Eye (tissue), 1 donor: ENCODE measurements at places on chromosomes 5 and 9.
A peak's percentile ranks its signal among the peaks of the same experiment; 100 is the strongest.

- DNase-seq, result no peak
Measured at GRCh38 chr5:171684169-171684568, 101.4 kb upstream of the SMIM23 start.

DNA sequence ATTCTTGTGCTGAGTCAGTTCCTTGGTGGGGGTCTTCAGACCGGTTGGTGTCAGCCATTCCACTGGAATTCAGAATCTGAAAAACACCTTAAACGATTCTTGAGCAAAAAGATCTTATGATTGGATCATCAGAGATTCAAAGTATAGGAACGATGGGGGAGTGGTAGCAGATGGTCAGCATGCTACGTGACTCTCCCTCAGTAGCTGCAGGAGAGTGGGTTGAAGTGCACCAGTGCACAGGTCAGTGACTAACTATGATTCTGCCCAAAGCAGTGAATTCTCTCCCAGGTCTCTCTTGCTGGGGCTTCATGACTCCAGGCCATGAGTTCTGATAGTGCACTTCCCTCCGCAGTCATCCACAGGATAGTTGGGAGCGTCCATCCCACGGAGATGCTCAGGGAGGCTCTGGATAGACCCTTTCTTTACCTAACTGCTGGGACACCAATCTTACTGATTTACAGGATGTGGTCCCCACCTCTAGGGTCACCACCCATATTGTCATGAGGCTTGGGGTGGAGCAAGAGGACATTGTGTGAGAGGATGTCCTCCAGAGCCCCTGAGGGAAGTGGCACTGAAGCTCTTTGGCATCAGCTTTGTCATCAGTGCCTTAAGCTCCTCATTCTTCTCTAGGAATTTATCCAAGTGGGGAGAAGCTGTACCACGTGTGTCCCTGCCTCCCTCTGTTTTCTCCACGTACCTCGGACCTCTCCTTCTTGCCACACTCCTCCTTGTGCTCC is 62.0 kb downstream of the RASGRF2 start:
- no peak for DNase-seq

DNA sequence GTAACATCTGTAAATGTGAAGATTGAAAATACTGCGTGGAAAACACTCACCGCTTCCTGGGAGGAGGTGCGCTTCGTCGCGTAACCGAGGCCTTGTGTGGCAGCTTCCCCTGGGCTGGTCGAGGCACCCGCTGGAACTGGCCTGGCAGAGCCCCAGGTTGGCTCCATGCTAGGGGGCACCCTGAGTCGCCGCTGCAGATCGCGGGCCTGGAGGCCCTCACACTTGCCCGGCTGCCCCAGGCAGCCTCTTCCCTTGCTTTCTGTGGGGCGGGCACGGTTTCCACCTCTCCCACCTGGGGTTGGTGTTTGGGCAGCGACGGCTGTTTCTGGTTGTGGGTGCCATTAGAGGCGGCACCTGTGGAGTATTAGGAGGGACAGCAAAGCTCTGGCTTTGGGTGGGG is 852 bp downstream of the ZNF354C start:
- no peak for DNase-seq

- DNase-seq, result no peak
Measured at GRCh38 chr9:131999692-132000551, 79.7 kb downstream of the MED27 start.

DNA sequence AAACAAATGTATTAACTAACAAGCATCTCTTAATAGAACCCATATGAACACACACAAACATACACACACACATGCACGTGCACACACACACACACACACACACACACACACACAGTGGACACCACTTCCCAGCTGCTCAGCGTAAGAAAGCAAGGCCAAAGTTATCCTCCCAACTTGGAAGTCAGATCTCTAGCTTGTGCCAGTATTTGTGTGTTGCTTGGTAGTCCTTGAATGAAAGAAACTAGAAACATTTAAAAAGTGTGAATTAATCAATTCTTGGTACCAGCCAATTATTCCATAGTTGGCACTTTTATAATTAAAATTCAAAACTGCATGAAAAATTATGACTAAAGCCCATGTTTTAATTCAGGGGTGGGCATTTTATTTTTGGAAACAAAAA is 178.1 kb downstream of the TMEM161B start:
- DNase-seq, result no peak

GRCh38 chr5:31452314-31452713 is 79.6 kb downstream of the DROSHA start:
- no peak for DNase-seq

GRCh38 chr9:70044490-70045307 is 1.1 kb downstream of the MAMDC2 start:
- peak; percentile 61 for DNase-seq

DNA sequence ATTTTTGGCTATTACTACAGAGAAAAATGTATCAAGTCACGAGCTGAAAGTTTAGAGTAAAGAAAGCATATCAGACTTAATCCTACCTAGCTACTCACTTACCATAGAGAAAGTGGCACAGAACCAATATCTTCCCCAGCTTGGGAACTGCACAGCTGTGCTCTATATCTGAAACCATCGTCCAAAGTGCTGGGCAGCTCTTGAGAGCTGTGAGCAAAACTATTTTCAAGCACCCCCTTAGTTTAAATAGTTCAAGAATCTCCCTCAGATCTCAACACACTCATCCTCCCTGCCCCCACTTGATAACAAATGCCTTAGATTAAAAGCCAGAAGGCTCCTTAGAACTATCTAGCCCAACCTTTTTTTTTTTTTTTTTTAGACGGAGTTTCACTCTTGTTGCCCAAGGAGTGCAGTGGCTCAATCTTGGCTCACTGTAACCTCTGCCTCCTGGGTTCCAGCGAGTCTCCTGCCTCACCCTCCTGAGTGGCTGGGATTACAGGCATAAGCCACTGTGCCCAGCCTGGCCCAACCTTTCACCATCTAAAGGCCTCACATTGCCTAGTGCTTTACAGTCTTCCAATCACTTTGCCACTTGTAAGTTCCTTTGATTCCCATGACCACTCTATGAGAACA is 94.2 kb upstream of the APC start:
- no peak for DNase-seq

GRCh38 chr5:137212471-137212870 is 286.7 kb downstream of the SPOCK1 start:
- DNase-seq, result no peak

DNA sequence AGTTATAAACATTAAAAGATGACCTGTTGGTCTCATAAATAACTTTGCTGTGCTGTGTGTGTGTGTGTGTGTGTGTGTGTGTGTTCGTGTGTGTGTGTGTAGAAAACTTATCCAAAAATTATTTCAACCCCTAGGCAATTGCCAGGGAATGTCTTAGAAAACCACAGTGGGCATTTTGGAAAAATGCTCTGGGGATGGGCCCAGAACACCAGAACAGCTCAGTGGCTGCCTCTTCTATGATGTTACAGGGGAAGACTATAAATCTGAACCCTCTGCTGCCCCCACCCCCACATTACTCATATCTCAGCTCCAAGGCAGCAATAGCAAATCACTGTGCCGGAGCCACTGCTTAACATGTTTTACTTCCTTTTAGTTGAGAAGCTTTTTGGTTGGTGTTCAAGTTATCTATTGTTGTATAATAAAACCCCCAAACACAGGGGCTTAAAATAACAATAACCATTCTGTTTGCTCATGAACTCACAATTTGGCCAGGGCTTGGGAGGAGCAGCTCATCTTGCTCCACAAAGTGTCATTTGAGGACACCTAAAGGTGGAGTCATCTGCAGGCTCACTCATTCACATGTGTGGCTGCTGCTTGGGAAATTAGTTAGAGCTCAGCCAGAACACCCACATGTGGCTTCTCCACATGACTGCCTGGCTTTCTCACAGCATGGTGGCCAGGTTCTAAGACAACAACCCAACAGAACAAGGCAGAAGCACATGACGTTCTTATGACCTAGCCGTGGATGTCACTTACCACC is 40.4 kb downstream of the ACTBL2 start:
- DNase-seq, result no peak

DNA sequence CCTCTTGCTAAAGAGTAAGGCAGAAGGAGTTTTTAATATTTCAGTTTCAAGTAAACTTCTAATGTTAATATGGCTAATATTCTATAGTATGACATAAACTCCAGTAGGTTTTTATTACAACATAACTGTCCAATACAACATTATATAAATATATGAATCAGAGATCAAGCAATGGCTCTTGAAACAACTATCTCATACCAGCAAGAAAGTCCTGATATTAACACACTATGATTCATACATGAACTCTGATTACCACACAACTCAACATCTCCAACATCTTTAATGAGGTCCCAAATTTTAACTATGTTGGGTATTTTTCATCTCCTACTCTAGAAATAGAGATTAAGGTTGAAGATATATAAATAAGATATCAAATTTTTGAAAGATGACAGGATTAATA is 878.3 kb downstream of the TLE1 start:
- DNase-seq, result no peak

GRCh38 chr5:148306446-148306845 is 5.8 kb upstream of the SPINK7 start:
- no peak for DNase-seq

DNA sequence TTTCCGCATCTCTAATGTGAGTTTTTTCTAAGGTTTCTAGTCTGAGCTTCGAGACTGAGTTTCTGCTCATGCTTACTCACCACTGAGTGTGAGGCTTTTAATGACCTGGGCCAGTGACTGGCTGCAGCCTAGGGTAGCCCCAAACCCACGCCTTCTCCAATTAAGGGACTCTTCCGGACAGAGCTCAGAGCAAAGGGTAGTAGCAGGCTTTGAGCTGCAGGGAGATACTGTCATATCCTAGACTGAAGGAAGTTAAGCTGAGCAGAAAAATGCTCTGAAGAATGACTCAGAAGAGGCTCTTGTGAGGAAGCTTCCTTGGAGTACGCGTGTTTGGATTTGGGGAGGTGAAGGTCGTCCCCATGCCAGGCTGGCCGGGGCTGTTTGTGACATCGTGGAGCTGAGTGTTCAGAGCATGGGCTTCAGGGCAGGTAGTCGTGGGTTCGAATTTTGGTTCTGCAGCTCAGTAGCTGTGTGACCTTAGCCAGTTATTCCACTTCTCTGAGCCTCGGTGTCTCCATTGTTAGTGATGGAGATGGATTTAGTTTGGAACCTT is 3.5 kb downstream of the USP20 start:
- DNase-seq, result no peak

- DNase-seq, result peak; percentile 30
Measured at GRCh38 chr9:27292659-27293405, 4.1 kb downstream of the EQTN start.

- no peak for DNase-seq
Measured at GRCh38 chr9:133758228-133758627, 20.1 kb upstream of the SARDH start.

DNA sequence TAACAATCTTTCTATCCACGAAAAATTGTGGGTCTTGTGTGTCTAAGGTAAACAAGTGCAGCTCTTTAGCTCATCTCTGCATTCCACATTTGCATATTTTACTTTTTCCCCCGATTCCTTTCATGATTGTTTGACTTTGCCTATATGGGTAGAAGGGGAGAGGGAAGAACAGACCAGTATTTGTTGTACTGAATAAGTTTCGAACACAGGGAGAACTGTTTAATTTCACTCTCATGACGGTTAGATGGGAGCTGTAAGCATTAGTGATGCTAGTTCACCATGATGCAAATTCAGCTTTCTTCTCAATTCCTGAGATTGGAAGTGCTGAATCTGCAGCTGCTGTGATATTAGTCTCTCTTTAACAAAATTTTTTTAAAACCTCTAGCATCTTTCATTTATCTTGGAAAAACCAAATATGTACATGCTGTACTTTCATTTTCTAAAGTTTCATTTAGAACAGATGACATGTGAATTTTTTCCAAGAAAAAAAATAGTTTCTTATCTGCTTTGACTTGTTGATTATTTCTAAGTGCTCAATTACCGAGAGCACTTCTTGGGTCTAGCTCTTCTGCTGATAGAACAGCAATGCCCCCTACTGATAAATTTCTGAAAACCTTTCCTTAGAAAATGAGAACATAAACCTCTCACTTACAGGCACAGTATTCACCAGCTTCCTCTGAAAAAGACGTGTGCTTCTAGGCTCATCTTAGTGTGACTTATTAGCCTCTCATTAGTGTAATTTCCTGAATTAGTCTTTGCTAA is 149.5 kb downstream of the BAAT start:
- peak; percentile 81 for DNase-seq

- no peak for DNase-seq
Measured at GRCh38 chr5:53288511-53288910, 179.0 kb upstream of the MOCS2 start.

DNA sequence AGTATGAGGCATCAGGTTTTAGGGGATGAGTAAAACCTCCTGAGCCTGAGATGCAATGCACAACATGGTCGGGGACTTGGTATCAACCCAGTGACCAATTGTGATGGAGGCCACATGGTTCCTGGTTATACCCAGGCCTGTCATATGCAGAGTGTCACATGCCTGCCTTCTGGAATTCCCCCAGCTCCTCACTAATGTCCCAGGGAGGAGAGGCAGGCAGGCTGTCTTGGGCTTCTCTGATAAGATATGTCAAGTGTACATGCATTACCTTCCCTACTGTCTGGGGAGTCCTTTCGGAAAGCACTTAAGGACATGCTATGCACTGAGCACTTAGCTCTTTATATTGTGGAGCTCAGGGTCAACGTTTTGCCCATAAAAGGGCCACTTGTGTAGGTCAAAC is 14.2 kb upstream of the PALM2AKAP2 start:
- peak; percentile 49 for DNase-seq

DNA sequence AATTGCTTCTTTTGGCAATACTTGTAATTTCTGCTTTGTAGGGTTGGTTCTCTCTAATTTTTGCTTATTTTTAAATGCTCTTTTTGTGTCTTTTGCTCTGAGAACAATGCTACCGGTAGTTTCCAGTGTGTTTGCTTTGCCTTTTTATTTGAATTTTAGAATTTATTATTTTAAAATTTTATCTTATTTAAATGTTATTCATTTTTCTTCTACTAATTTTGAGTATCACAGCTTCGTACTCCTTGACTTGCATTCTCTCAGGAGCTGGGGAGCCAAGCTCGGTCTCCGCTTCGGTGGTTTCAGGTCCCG is 45.9 kb downstream of the ANXA2R start:
- no peak for DNase-seq

DNA sequence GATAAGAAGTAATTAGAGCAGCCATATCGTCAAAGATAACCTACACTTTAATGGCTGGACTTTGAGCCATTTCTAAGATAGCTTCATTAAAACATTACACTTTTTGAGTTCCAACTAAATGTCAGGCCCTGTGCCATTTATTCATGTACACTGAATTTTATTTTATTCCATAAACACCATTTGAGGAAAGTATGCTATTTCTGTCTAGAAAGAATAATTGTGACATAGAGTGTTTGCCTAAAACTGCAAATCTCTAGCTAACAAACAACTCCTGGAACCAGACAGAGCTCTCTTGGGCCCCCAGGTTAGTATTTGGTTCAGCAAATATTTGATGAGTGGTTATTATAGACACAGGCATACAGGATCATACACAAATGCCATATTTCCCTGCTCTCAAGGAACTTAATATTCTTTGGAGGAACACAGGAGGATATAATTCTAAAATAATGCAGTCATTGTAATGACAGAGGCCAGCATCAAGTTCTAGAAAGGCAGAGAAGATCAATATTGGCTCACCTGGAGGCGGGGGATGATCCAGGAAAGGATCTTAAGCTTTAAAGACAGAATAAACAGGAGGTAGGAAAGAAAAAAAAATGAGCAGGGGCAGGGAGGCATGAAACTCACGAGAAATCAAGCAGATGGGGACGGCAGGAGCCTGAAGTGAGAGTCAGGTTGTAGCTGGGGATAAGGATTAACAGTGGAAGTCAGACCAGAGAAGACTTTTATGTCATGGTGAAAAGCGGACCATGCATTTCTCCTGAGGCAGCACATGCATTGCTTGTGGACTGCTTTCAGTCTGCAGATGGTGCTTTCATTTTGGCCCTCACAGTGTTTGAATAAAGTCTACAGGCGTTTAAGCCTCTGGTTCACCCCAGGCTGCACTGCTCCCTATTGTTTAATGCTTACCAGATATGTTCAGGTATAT is 127.7 kb downstream of the GCNT1 start:
- DNase-seq, result no peak

- DNase-seq, result no peak
Measured at GRCh38 chr5:9062873-9063272, 483.0 kb downstream of the SEMA5A start.
